ENCODE measurements at places on chromosomes 12 and 14. TPM values are rescaled to one million over a fixed set of nuclear protein-coding genes. Genes with fewer than 3 reads are reported as not detected.

Gene C12orf54
- total RNA-seq: not detected

Gene KCNA5
- total RNA-seq: not detected

Gene ACVRL1
- total RNA-seq: not detected

Gene ASIC1
- total RNA-seq: 0.17 TPM

Gene MTRFR
- total RNA-seq: 24.5 TPM

Gene ZNF140
- 10.9 TPM for total RNA-seq

Gene THAP2
- 14.9 TPM for total RNA-seq

Gene TESPA1
- total RNA-seq: 121 TPM

Gene P2RX7
- 10.4 TPM for total RNA-seq

Gene GZMH
- not detected for total RNA-seq

Gene ANO2
- not detected for total RNA-seq

Gene AMDHD1
- total RNA-seq: 0.47 TPM

Gene MEG3
- 0.21 TPM for total RNA-seq

Gene SIX6
- total RNA-seq: not detected

Gene KRT79
- not detected for total RNA-seq

Gene DLK1
- 0.91 TPM for total RNA-seq

Gene AQP6
- total RNA-seq: not detected

Gene SLC2A14
- total RNA-seq: 0.17 TPM

Gene EID3
- 13.7 TPM for total RNA-seq

Gene SYCP3
- total RNA-seq: 0.29 TPM

Gene WASHC3
- total RNA-seq: 37.6 TPM

Gene WSCD2
- 0.60 TPM for total RNA-seq

Gene TCL1A
- not detected for total RNA-seq

Gene CEBPE
- total RNA-seq: 0.25 TPM

Gene CD4
- 187 TPM for total RNA-seq

Gene DBX2
- not detected for total RNA-seq

Measured in T-helper 17 cell (primary cell).